ENCODE measurements at places on chromosomes 5 and 9. TPM values are rescaled to one million over a fixed set of nuclear protein-coding genes. Genes with fewer than 3 reads are reported as not detected.
A peak's percentile ranks its signal among the peaks of the same experiment; 100 is the strongest.

GRCh38 chr5:169229342-169229892 is 71.5 kb downstream of the SLIT3 start:
- DNase-seq, result no peak

GRCh38 chr9:98989036-98990000 is 45.6 kb downstream of the COL15A1 start:
- peak; percentile 89 for DNase-seq

Gene FYB1
- 5.1 TPM for total RNA-seq

Gene KIAA0825
- 4.4 TPM for total RNA-seq

DNA sequence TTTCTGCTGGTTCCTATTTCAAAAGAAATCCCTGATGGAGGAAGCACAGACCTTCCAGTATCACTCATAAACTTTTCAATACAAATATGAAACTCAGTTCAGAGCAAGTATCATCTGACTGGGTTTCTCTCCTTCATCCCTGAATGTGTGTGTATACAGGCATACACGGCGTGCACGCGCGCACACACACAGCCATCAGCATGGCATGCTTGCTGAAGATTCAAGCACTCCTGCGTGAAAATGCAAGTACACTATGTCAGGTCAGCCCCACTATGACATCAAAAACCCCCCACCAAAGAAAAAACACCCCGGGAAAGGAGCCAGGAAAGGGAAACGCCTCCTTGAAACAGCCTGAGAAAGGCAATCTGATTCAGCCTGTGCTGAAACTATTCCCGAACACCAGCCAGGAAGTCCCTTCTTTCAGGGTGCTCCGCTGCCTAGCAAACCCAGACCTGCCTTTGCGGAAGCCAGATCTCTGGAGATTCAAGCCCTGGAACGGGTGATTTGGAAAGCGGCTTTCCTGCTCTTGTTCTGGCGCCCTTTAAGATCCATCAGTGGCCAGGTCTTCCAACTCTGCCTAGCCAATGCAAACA is 831 bp downstream of the KLHL3 start:
- DNase-seq, result peak; percentile 64

GRCh38 chr5:51471630-51472029 is 88.4 kb downstream of the ISL1 start:
- no peak for DNase-seq

GRCh38 chr5:44665101-44665701 is 143.5 kb upstream of the MRPS30 start:
- no peak for DNase-seq

Gene TRIM23
- total RNA-seq, result 13.6 TPM

- no peak for DNase-seq
Measured at GRCh38 chr9:95286151-95286550, 31.4 kb downstream of the FANCC start.

DNA sequence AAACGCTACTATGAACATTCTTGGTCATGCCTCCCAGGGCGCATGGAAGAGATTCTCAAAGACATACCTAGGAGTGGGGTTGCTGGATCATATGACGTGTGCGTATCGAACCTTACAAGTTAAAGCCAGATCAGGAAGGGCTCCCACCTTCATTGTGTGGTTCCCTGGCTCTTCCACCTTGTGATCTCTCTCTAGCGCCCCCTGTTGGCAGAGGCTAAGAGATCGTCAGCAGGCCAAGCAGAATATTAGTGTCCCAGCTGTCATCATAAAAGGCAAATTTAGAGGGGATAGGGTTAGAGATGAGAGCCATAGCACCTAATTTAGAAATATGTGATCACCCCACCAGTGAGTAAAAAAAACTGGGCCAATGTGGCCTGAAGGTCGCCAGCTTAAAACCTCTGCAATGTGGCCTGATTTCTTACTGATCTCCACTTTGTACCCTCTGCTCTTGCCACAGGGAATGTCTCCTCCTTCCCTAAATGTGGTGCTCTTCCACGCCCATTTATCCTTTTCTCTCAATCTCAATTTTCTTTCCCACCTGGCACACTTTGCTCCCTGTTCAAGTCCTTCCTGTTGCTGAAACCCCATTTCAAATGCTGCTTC is 91.7 kb upstream of the SHB start:
- DNase-seq, result peak; percentile 60

Gene MLANA
- total RNA-seq, result not detected

DNA sequence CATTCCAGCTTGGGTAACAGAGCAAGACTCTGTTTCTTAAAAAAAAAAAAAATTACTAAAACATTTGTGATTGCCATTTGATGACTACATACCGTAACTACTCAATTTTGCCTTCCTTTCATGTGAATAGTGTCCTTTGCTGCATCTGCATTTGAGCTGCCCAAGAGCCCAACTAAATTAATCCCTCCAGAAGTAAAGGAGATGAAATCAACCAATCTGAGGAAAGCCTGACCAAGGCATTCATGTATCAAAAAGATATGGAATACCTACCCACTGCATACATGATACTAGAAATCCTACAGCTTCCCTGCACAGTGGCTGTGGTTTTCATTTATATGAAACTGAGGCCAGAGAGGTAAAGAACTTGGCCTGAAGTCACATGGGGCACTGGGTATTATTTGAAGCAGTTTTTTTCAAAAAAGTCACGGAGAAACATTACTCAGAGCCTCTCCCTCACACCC is 177.5 kb downstream of the AOPEP start:
- DNase-seq, result no peak

GRCh38 chr9:37503736-37504135 is 18.0 kb downstream of the POLR1E start:
- no peak for DNase-seq

DNA sequence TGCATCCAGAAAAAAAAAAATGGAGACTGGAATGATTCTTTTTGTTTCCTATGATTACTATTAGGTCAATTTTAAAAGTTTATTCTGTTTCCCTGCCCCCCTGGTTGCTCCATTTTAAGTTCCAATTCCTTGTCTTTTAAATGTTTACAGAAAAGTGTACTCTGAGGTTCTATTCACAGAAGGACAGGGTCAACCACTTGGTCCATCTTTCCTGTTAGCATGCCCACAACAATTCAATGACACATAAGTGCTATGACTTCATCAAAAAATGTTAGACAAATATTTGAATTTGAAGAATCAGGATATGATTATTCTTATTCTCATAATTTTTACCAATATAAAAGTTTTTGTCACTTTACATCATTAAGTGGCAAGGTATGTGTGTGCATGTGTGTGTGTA is 123.7 kb downstream of the PDE4D start:
- no peak for DNase-seq

Gene CDKN2A
- total RNA-seq, result 11.2 TPM

- peak; percentile 64 for DNase-seq
Measured at GRCh38 chr9:131046581-131047202, 37.7 kb downstream of the LAMC3 start.

- no peak for DNase-seq
Measured at GRCh38 chr5:129496864-129497595, 36.9 kb downstream of the ADAMTS19 start.

GRCh38 chr9:80157561-80157983 is 585.8 kb downstream of the TLE4 start:
- no peak for DNase-seq
